Endothelial cell of umbilical vein (primary cell): ENCODE measurements at places on chromosomes 2 and 18. TPM values are rescaled to one million over a fixed set of nuclear protein-coding genes. Genes with fewer than 3 reads are reported as not detected.

RASGRP3 gene
- total RNA-seq = 39.6 and 42.1 TPM in 2 replicates

DNA sequence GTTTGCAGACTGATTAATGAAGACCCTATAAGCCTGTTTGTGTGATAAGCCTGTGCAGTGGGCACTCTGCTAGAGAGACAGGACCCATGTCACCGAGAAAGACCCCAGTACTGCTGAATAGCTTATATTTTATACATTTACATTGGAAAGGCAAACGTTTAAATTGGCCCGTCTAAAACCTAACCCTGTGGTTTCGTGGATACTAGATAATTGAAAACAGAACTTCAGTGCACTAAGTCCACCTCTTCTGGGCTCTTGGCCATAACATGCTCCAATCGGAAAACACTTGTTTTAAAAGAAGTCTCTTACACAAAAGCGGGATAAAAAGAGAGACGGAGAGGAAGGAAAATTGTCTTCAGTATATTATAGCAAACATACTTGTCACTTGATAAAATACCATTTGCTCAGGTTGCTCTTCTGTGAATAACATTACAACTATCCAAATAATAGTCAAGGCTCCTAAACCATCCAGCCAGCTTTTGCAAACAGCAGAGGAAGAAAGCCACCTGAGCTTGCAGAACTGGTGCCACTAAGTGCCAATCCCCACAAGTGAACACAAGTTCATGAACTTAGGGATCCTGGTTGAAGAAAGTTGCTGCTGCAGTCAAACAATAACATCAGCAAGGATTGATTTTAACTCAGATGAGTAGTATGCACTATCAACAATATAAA lies 218.4 kb upstream of the FN1 start:
- no peak overlapping the region for H3K27ac ChIP-seq
- DNase-seq = no peak
- peaks cover 12% of the 10 kb centered on the region for H3K36me3 ChIP-seq
- H3K27me3 ChIP-seq = no peaks in the 10 kb centered on the region

CD8B gene
- total RNA-seq = not detected in 2 replicates

HOXD10 gene
- total RNA-seq = not detected in 2 replicates

GRCh38 chr2:35080231-35080910 lies 1275.2 kb upstream of the CRIM1 start:
- H3K27me3 ChIP-seq = no peaks in the 10 kb centered on the region
- H3K36me3 ChIP-seq = no peaks in the 10 kb centered on the region

DNPEP gene
- total RNA-seq = 40.4 and 43.1 TPM in 2 replicates

- no peaks in the 10 kb centered on the region for H3K27me3 ChIP-seq
- no peak for DNase-seq
- H3K36me3 ChIP-seq = no peaks in the 10 kb centered on the region
- no peak overlapping the region for H3K4me3 ChIP-seq
Observed at GRCh38 chr2:76281156-76281841, 570.6 kb upstream of the GCFC2 start.

DNA sequence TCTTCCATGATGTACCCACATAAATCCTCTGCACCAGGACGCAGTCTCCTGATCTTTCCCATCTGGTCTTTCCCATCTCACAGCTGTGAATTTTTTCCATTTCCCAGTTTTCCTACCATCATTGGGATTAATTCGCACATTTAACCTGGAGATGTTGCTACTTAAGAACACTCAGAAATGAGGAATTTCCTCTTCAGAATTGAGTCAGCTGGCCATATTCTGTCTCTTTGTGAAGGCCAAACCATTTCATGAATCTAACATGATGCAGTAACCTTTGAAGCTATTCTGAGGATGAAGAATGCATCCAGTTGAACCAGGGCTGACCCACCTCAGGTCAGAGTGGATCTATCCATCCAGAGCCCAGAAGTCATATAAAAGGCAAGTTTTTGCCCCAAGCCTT lies 326.8 kb downstream of the SETBP1 start:
- no peaks in the 10 kb centered on the region for H3K4me1 ChIP-seq
- no peak for DNase-seq
- H3K27me3 ChIP-seq = no peaks in the 10 kb centered on the region
- no peaks in the 10 kb centered on the region for H3K36me3 ChIP-seq

- H3K27me3 ChIP-seq = no peaks in the 10 kb centered on the region
- H3K4me1 ChIP-seq = no peaks in the 10 kb centered on the region
- H3K27ac ChIP-seq = no peak overlapping the region
Observed at GRCh38 chr2:228516019-228516418, 334.5 kb upstream of the SPHKAP start.

- peaks cover 4% of the 10 kb centered on the region for H3K4me1 ChIP-seq
- H3K4me3 ChIP-seq = no peak overlapping the region
- no peak for DNase-seq
- no peaks in the 10 kb centered on the region for H3K36me3 ChIP-seq
- no peaks in the 10 kb centered on the region for H3K27me3 ChIP-seq
- no peak overlapping the region for H3K27ac ChIP-seq
Observed at GRCh38 chr2:138291805-138292204, 209.8 kb upstream of the SPOPL start.

DNA sequence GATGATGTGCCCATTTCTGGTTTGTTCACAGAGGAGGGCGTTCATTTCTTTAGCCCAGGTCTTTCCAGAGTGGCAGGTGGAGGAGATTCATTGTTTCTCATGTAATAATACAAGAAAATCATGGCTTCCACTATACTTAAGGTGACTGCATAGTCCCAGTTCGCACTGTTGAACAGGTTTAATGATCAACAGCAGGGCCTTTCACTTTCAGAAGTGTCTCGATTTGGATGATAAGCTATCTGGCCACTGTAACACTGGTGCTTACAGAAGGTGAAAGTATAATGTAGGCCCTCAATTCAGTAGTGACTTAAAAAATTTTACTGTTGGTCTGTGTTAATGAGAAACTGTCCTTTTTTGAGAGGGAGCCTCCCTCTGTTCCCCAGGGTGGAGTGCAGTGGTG lies 1.4 kb downstream of the RMC1 start:
- peaks cover 18% of the 10 kb centered on the region for H3K4me1 ChIP-seq
- no peaks in the 10 kb centered on the region for H3K27me3 ChIP-seq
- H3K36me3 ChIP-seq = peaks cover 7% of the 10 kb centered on the region
- no peak for DNase-seq

- H3K36me3 ChIP-seq = peaks cover 14% of the 10 kb centered on the region
- no peaks in the 10 kb centered on the region for H3K27me3 ChIP-seq
- H3K4me1 ChIP-seq = peaks cover 7% of the 10 kb centered on the region
- DNase-seq = peak; percentile 52
Observed at GRCh38 chr2:135786823-135787222, 45.2 kb downstream of the UBXN4 start.

DNA sequence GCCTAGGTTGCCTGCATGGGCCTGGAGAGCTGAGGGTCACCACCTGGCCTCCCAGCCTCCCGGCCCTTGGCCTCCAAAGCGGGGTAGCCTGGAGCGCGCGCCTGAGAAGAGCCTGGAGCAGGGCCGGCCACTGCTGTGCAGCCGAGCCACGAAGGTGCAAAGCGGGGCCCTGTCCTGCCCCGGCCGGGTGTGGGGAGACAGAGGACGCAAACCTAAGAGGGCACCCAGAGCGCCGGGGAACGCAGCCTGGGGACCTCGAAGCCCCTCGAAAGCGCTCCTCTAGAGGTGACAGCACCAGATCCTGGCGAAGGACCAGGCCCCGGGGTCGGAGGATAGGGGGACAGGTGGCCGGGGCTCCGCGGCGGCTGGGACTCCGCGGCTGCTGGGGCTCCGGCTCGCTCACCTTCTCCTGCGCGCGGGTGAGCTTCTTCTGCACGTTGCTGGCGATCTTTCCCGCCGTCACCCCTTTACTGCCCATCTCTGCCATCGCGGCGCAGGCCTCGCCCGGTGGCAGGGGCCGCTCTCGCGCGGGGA lies 430 bp downstream of the BIN1 start:
- no peak for DNase-seq
- H3K27me3 ChIP-seq = no peaks in the 10 kb centered on the region
- H3K4me1 ChIP-seq = peaks cover 6% of the 10 kb centered on the region
- H3K4me3 ChIP-seq = peak overlapping the region; percentile 92
- no peaks in the 10 kb centered on the region for H3K36me3 ChIP-seq

- no peaks in the 10 kb centered on the region for H3K36me3 ChIP-seq
- H3K4me1 ChIP-seq = no peaks in the 10 kb centered on the region
- H3K27me3 ChIP-seq = no peaks in the 10 kb centered on the region
- H3K27ac ChIP-seq = no peak overlapping the region
Observed at GRCh38 chr2:196012314-196012713, 56.3 kb downstream of the DNAH7 start.

DNA sequence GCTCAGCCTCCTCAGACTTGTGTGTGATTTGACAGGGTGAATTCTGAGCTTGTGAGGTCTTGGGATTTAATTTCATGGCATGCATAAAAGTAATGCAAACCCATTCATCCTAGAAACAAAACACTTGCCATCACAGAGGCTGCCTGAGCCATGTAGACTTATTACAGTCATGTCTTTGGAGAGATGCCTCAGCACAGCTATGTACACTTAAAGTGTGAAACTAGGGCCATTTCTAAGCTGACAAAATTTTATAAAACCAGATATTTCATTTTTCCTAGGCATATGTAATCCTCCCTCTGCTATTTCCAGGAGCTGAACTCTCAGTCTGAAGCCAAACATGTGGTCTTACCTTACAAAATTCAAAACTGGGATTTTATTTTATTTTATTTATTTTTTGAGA lies 322.2 kb upstream of the SPHKAP start:
- no peaks in the 10 kb centered on the region for H3K27me3 ChIP-seq
- no peaks in the 10 kb centered on the region for H3K4me1 ChIP-seq
- no peaks in the 10 kb centered on the region for H3K36me3 ChIP-seq

DNA sequence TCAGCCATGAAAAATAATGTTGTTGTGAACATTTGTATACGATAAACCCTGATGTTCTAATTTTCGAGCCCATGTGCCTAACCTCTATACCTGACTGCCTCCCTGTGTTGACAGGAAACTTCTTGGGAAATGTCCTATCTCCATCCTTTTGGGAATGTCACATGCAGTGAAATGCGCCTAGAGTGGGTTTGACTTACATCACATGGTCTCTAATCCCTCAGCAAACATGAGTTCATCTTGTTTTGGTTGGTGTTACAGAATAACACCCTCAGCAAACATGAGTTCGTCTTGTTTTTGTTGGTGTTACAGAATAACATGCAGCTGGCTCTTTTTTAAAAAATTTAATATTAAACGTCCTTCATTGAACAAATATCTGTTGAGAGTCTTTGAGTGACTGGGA lies 4.3 kb upstream of the UGT1A6 start:
- H3K4me3 ChIP-seq = no peak overlapping the region
- H3K4me1 ChIP-seq = peaks cover 17% of the 10 kb centered on the region
- DNase-seq = no peak
- H3K36me3 ChIP-seq = no peaks in the 10 kb centered on the region
- H3K27me3 ChIP-seq = no peaks in the 10 kb centered on the region

CHRNA1 gene
- 8.7 and 11.3 TPM in 2 replicates for total RNA-seq

DNA sequence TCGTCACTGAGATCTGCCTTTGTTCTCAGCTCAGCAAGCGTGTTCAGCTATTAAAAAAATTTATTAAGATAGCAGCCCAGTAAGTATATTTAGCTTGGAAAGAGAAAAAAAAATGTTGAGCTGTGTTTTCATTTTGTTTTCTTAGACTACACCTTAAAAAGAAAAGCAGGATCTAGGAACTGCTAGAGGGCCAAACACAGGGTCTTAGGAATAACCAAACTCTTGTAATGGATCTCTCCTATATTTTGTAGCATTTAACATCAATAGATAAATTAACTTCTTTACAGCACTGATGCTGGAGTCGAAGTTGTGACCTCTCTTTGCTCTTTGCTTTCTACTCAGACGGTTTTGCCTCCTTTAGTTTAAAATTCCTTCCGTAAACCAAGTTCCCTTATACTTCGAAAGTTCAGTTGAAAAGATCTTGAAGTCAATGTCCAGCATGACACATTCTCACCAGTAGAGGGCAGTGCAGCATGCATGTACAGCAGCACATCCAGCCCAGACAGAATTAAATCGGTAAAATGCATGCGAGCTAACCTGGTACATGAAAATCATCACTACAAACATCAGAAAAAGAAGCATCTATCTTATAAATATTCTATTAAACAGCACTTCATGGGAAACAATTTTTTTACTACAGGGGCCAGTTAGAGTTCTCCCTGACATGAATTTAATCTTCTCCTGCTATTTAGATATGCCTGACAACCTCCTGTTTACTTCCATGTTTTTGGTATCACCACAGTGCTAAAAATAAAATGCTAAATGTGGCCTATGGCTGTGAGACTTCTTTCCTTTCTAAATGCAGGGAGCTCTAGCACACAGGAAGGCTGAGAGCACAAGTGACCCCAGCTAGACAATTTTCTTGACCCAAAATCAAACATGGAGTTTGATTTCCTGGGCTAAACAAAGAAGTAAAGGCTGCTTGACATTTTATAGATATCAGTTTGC lies 48.2 kb upstream of the MAP3K20 start:
- H3K4me3 ChIP-seq = no peak overlapping the region
- DNase-seq = peak; percentile 87
- H3K36me3 ChIP-seq = peaks cover 5% of the 10 kb centered on the region
- no peaks in the 10 kb centered on the region for H3K4me1 ChIP-seq
- no peak overlapping the region for H3K27ac ChIP-seq

DNA sequence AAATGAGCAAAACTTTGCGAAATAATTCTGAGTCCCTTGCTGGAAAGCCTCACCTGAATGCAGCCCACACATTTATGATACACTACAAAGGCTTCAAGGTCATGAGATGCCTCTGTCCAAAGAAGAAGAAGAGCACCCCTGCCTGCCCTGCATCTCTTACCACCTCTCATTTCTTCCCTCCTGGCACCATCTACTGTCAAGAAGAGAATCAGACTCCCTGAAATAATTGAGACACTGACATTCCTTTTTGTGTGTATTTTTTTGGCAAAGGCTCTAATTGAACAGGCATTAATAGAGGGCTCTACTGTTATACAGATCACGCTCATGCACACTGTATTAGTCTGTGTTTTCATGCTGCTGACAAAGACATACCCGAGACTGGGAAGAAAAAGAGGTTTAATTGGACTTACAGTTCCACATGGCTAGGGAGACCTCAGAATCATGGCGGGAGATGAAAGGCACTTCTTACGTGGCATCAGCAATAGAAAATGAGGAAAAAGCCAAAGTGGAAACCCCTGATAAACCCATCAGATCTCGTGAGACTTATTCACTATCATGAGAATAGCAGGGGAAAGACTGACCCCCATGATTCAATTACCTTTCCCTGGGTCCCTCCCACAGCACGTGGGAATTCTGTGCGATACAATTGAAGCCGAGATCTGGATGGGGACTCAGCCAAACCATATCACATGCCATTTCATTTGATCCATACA lies 176.3 kb downstream of the ALPK2 start:
- H3K36me3 ChIP-seq = no peaks in the 10 kb centered on the region
- no peak overlapping the region for H3K4me3 ChIP-seq
- DNase-seq = no peak
- no peaks in the 10 kb centered on the region for H3K4me1 ChIP-seq

IL36B gene
- total RNA-seq = not detected in 2 replicates

NAT8 gene
- total RNA-seq = not detected in 2 replicates

FMNL2 gene
- 25.5 and 28.0 TPM in 2 replicates for total RNA-seq
